ENCODE measurements at places on chromosomes 12 and 14.

DNA sequence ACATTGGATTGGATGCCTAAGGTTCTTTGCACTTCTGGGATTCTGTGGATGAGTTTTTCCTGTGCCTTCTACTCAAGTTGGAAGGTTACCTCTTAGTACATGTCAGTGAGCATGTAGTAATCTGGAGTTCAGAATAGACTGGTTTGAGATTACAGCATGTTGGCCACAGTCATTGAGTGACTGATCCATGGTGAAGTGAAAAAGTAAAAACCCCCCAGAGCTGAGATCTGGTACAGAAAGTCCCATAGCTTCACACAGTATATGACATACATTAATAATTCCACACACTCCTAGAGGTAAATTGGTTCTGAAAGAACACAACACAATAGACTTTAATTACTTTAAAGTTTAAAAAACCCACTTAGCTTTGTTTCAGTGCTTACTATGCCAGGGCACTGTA is 11.9 kb upstream of the CCND2 start:
- no peak for DNase-seq

GRCh38 chr12:69602954-69603353 is 7.8 kb downstream of the LRRC10 start:
- DNase-seq, result no peak

GRCh38 chr14:98714626-98715425 is 557.2 kb downstream of the BCL11B start:
- DNase-seq, result no peak

- DNase-seq, result peak; percentile 43
These were observed 42.6 kb upstream of the FOXJ2 start for GRCh38 chr12:7989827-7990491.

DNA sequence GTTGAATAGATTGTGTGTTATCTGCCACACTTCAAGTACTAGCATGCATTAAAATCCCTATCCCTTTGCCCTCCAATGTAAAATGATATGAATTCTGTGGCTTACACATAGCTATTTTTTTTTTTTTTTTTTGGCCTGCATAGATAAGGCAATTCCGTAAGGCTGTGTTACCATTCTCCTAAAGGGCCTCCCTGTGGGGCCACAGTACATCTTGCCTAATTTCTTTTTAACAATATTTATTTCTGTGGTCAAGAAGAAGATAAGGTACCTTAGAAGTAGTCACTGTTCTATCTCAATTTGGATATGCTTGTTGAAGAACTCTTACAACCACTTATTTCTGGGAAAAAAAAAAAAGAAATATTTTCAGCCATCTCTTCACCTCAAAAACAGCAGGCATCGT is 19.8 kb downstream of the FLRT2 start:
- DNase-seq, result no peak

GRCh38 chr14:101131451-101131916 is 228.0 kb upstream of the RTL1 start:
- DNase-seq, result no peak

GRCh38 chr12:1643905-1644533 is 15.0 kb downstream of the WNT5B start:
- no peak for DNase-seq

- DNase-seq, result no peak
These were observed 37.2 kb downstream of the RAD51B start for GRCh38 chr14:67856827-67857226.

- DNase-seq, result no peak
These were observed 112.0 kb downstream of the SLC15A5 start for GRCh38 chr12:16165506-16165905.

DNA sequence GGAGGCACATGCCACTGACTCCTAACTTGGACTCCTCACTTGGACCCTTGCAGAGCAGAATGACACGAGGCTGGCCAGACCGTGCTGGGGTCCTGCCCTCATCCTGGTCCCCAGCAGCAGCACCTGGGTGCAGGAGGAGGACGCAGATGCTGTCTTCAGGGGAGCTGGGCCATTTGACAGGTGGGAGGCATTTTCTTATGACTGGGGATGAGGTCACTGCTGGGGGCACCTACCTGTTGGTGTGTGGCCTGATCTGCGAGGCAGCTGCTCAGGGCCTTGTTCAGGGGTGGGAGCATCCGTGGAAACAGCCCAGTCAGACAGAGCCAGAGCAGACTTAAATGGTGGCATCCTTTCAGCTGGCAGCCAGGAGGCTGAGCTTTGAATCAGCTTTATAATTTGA is 57.3 kb downstream of the CACNA1C start:
- no peak for DNase-seq

DNA sequence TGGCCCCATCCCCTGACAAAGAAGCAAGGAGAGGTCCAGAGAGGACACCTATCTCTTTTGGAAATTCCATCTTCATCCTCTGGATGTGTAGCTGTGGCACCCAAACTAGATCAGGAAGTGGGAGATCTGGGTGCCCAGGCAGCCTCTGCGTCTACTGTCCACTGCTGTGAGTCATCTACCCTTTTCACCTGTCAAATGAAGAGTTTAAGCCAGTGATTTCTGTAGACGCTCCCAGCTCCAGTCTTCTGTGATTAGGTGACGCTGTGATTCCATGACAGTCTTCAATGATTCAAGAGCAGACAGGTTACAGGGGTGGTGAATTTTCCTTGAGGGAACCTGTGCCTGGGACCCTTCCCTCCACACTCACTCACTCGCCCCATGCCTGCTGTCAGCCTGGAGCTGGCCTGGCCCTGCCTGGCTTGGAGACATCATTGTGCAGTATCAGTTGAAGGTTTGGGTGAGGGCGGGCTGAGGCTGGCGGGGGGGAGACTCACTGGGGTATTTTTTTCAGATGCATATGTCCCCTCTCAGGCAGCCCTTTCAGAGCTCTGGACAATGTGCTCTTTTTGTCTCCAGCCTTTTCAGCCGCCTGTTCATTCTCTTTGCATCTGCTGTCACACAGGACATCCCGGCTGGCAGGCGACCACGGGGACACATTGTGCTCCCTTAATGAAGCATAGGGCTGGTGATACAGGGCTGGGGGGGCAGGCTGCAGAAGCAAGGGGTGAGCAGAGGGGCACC is 56.8 kb upstream of the PARP11 start:
- no peak for DNase-seq

- DNase-seq, result no peak
These were observed 340.5 kb downstream of the FUT8 start for GRCh38 chr14:65753061-65753460.

DNA sequence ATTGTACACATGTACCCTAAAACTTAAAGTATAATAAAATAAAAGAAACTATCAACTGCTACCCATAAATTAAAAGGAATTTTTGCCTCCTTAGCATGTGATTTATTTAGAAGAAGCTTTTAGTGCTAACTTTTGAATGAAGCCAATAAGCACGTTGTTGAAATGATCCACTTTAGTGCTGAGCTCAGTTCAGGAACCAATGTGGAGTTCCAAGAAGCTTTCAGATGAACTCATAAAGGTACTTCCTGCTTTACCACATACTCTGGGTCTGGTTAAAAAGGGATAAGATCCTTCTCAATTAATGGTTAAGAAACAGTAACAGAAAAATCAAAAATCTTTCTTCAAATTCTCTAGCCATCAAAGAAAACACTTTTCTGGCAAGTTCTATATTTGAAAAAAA is 39.4 kb downstream of the TMTC1 start:
- no peak for DNase-seq

DNA sequence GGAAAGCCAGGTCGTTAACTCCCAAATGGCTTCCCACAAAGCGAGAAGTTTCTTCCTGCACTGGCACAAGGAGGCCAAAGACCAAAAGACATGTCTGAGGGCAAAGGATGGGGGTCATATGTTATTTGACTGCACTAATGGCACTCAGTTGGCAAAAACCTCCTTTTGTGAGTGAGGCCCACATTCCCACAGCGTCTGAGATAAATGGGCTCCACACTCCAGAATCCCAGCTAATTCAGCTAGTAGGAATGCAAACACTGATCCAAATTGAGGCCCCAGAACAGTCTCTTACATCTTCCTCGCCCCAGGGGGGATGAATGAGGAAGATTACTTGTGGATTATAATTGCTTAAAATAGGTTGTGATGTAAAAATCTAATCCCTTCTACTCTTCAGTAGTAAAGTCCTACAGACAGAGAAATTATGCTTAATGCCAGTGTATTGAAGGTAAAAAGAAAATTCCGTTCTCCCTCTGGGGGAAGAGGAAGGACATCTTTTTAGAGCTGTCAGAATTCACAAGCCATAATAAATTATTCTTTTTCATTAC is 86.4 kb upstream of the PIWIL1 start:
- no peak for DNase-seq

DNA sequence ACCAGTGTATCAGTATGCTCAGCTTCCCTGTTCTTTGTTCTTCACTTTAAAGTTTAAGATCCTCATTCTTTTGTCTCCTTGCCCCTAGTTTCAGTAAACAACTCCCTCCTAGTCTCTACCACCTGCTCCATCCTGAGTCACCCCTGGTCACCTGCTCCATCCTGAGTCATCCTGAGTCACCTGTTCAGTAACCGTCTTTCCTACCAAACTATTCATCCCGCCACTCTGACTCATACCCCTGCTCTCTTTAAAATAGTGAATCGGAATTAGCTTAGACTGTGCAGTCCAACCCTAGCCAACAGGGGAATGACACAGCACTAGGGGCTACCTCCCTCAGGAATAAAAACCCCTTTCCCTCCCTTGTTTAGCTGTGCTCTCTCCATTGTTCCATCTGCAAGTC is 888.1 kb upstream of the MDGA2 start:
- no peak for DNase-seq

- no peak for DNase-seq
These were observed 430.5 kb upstream of the SOX5 start for GRCh38 chr12:24379861-24380521.

GRCh38 chr12:88658009-88658408 is 77.7 kb upstream of the KITLG start:
- no peak for DNase-seq

GRCh38 chr12:107807471-107808150 is 33.1 kb downstream of the ASCL4 start:
- no peak for DNase-seq

DNA sequence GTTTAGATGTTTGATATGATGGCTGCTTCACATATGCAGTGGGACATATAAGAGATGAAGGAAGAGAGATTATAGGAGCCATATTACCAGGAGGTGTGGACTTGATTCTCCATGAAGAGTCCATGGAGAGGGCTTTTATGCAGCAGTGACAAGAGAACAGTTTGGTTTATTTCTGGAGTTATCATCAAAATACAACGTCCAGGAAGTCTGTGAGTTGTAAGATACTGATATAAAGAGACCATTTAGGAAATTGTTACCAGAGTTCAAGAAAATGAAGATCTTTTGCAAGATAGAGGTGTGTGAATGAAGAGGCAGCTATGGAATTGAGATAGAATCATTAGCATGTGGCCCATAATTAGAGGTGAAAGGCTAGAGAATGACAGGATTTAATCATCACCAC is 431.7 kb downstream of the NPAS3 start:
- no peak for DNase-seq

DNA sequence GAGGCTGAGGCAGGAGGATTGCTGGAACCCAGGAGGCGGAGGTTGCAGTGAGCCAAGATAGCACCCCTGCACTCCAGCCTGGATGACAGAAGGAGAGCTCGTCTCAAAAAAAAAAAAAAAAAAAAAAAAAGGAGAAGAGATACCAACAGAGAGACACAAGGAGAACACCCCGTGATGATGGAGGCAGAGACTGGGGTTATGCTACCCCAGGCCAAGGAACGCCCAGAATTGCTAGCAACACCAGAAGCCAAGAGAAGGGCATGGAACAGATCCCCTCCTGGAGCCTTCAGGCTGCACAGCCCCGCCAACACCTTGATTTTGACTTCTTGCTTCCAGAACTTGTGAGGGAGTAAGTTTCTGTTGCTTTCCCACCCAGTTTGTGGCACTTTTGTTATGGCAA is 148.0 kb upstream of the FOXN3 start:
- no peak for DNase-seq

- DNase-seq, result no peak
These were observed 342.5 kb downstream of the SLC16A7 start for GRCh38 chr12:59938190-59938962.

GRCh38 chr12:30959110-30959710 is 32.7 kb downstream of the TSPAN11 start:
- DNase-seq, result no peak

DNA sequence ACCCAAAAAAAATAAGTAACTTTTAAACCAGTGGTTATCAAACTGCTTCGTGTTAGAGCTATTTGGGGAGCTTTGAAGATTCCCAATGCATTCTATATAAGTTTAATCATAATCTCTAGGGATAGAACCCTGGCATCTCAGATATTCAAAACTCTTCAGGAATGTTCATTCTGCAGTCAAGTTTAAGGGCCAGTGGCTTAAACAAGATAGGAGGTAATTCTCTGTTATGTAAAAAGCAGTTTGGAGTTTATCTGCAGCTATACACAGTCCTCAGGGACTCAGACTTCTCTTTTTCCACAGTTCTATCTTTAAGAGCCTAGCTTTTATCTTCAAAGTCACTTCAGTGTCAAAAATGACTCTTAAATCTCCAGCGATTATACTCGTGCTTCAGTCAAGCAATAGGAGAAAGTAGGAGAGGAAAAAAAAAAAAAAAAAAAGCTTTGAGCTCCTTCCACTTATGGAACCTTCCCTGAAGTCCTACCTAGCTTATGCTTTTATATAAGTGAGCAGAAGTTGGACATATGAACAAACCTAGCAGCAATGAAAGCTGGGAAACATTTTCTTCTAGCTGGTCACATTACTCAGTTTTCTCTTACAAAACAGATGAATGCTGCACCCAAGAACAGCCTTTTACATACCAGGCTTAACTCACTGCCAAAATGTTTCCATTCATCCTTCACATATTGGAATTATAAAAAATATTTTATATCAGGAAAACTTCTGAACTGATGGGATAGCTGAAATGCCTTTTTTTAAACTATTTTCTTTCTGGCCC is 302.8 kb downstream of the FSCB start:
- DNase-seq, result no peak

- no peak for DNase-seq
These were observed 124.5 kb downstream of the PTPRO start for GRCh38 chr12:15446807-15447206.

DNA sequence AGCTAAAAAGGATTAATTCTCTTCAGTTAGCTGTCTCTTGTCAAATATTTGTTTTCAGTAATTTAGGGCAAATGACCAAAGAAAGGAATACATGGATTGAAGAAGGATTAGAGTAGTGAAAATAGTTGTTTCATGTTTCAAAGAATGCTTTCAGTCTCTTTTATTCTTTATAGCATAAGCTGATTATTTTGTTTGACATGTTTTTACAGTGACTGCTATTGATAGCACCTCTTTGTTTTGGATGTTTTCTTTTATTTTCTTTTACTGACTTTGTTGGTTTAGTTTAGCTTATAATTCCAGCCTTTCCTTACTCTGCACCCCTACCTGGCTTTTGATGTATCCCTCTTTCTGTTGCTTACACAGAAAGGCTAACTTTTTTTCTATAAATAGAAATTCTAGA is 29.3 kb upstream of the SGPP1 start:
- DNase-seq, result no peak

- DNase-seq, result no peak
These were observed 765 bp downstream of the SCYL2 start for GRCh38 chr12:100267603-100268281.
